NCI-H1417 treated with DMSO at 0.1 percent for 48 hours (cell line): ENCODE measurements at places on chromosomes 16 and 17.

GRCh38 chr17:39118674-39119419 lies 32.6 kb downstream of the PLXDC1 start:
- DNase-seq, result no peak

DNA sequence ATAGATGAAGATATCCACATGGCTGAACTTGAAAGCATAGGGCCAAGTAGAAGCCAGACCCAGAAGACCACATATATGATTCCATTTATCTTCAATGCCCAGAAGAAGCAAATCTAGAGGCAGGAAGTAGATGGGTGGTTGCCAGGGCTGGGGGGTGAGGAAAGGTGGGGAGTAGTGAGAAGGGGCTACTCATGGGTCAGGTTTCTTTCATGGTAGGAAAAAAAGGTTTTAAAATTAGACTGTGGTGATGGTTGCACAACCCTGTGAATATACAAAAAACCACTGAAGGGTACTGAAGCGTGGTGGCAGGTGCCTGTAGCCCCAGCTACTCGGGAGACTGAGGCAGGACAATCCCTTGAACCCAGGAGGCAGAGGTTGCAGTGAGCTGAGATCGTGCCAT lies 5.4 kb downstream of the CD2BP2 start:
- no peak for DNase-seq

DNA sequence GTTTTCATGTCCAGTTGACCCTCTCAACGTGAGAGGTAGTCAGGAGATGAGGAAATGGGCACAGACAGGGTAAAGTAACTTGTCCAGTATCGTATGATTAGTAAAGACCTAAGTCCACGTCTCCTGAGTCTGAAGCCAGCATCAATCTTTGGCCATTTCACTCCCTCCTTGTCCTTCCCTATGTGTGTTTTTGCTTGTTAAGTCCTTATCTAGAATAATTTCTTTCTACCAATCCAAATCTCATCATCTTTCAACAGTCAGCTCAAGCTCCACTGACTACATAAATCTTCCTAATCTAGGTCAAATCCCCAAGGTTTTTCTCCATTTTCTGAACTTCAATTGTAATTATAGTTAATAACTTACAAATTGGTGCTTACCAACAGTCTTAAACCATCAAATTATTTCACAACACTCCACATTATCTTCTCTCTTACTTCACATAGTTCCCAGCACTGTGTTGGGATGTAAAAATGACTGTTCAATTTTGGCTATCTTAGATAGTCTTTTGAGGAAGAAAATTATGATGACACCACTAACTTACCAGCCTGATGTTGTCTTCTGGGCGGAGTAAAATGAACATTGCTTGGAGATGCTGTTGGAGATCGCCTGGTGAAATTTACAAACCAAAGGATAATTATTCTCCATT lies 72.3 kb upstream of the CORO6 start:
- DNase-seq, result no peak

GRCh38 chr17:33291248-33292200 lies 1.6 kb downstream of the ASIC2 start:
- DNase-seq, result no peak

- DNase-seq, result no peak
Observed at GRCh38 chr16:49603956-49604355, 230.4 kb downstream of the C16orf78 start.

- DNase-seq, result no peak
Observed at GRCh38 chr16:51442141-51442870, 291.2 kb upstream of the SALL1 start.

DNA sequence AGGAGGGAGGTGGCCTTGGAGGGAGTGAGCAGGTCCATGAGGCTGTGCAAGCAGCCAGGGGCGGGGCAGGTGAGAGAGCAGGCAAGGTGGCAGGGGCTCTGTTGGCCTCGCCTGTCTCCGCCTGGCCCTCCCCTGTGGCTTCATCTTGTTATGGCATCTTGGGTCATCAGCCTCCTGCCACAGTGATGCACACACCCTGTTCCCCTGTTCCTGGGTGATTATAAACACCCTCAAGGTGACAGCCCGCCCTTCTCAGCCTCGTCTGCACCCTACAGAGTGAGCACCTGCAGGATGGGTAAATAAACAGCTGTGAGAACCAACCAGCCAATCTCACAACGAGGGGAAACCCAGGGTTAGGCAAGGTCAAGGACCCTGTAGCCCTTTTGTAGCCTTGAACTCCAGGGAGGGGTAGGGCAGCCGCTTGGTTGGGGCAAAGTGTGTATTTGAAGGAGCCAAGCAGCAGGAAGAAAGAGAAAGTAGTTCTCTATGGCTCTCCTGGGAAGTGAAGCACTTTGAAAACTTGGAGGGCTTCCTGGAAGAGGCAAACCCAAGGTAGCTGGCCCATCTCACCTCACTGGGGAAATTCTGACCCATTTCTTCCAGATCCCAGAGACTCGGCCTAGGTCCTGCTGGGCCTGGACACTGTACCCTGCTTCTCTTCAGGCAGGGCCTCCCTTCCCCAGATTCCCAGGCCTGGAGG lies 60.6 kb downstream of the NT5M start:
- peak; percentile 47 for DNase-seq

DNA sequence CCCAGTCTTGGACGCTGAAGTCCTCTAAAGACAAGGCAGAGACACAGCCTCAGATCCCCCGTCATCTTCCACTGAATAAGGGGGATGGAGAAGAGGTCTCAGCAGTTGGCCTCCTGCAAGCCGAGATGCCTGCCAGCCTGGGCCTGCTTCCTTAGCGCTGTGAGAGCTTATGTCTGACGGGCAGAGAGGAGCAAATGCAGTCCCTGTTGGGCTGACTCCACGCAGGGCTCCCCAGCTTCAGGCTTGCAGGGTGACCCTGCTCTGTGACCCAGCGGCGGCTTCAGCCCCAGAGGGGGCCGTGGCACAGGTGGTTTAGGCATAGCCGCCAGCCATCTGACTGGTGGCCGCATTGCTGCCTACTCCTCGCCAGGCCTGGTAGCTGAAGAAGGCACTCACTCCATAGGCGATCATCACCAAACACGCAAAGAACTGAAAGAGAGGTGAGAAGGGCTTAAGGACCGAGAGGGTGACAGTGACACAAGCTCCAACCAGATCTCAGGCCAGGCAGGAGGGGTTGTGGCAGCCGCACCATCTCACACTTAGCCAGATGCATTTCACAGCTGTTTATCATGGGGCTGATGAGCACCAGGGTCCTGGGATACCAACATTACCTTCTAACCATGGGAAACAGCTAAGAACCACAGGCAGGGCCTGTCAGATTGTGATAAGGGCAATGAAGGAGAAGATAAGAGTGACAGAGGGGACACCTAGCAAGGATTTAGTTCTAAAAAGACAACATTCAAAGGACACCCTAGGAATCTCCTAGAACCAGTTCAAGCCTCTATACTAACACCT lies 11.7 kb downstream of the ARL2BP start:
- DNase-seq, result no peak
